OCI-LY7 (cell line): ENCODE measurements at places on chromosomes 12 and 14. TPM values are rescaled to one million over a fixed set of nuclear protein-coding genes. Genes with fewer than 3 reads are reported as not detected.

ESPL1 gene
- 121 and 137 TPM in 2 replicates for total RNA-seq

TSPAN9 gene
- total RNA-seq, result 0.74 and 1.3 TPM in 2 replicates

BRAP gene
- 19.7 and 22.7 TPM in 2 replicates for total RNA-seq

PRH2 gene
- total RNA-seq, result not detected in 2 replicates

CCDC88C gene
- 253 and 262 TPM in 2 replicates for total RNA-seq

CLEC4D gene
- not detected in 2 replicates for total RNA-seq

USP44 gene
- total RNA-seq, result 3.4 and 4.2 TPM in 2 replicates

GIT2 gene
- 123 and 124 TPM in 2 replicates for total RNA-seq

MYO1A gene
- total RNA-seq, result 0.19 and 0.79 TPM in 2 replicates

GCN1 gene
- total RNA-seq, result 290 and 343 TPM in 2 replicates

HOMEZ gene
- 16.5 and 17.2 TPM in 2 replicates for total RNA-seq

PHLDA1 gene
- 2.1 and 2.3 TPM in 2 replicates for total RNA-seq

HOXC12 gene
- total RNA-seq, result not detected in 2 replicates

INHBC gene
- total RNA-seq, result 0.36 and 0.72 TPM in 2 replicates

PTPN6 gene
- 110 and 116 TPM in 2 replicates for total RNA-seq

MIP gene
- 0.57 TPM in 1 of 2 replicates, not detected in the other for total RNA-seq

CIDEB gene
- total RNA-seq, result 1.6 and 3.2 TPM in 2 replicates

ANO4 gene
- not detected in 2 replicates for total RNA-seq

RTN1 gene
- total RNA-seq, result not detected in 2 replicates

PTPRR gene
- not detected in 2 replicates for total RNA-seq

CCDC196 gene
- total RNA-seq, result not detected in 2 replicates

VTI1B gene
- total RNA-seq, result 80.2 and 93.3 TPM in 2 replicates

LTBR gene
- total RNA-seq, result not detected in 2 replicates

HOXC11 gene
- total RNA-seq, result 2.7 and 3.8 TPM in 2 replicates

ZNF219 gene
- 13.2 and 15.5 TPM in 2 replicates for total RNA-seq

TAS2R9 gene
- not detected in 2 replicates for total RNA-seq

BCAT1 gene
- 194 and 207 TPM in 2 replicates for total RNA-seq

TEX52 gene
- 0.29 TPM in 1 of 2 replicates, not detected in the other for total RNA-seq

RNASE4 gene
- total RNA-seq, result not detected in 2 replicates

RPS29 gene
- total RNA-seq, result 2,010 and 2,518 TPM in 2 replicates

TSHR gene
- total RNA-seq, result 3.8 and 4.9 TPM in 2 replicates

KCNA1 gene
- not detected in 2 replicates for total RNA-seq

NTN4 gene
- total RNA-seq, result not detected in 2 replicates

CCDC197 gene
- not detected in 2 replicates for total RNA-seq

CD69 gene
- total RNA-seq, result 9.7 and 10.3 TPM in 2 replicates

CRIP1 gene
- total RNA-seq, result 1.5 TPM in 1 of 2 replicates, not detected in the other

GLT1D1 gene
- total RNA-seq, result 0.32 and 0.41 TPM in 2 replicates

AICDA gene
- 38.5 and 55.9 TPM in 2 replicates for total RNA-seq

NANOG gene
- not detected in 2 replicates for total RNA-seq

ASCL1 gene
- total RNA-seq, result not detected in 2 replicates

FOXN4 gene
- total RNA-seq, result 4.5 and 5.1 TPM in 2 replicates

KRT75 gene
- not detected in 2 replicates for total RNA-seq

TSPAN8 gene
- not detected in 2 replicates for total RNA-seq

FGF23 gene
- total RNA-seq, result not detected in 2 replicates

SIX6 gene
- total RNA-seq, result not detected in 2 replicates

FLVCR2 gene
- total RNA-seq, result not detected in 2 replicates

CYP46A1 gene
- total RNA-seq, result 10.8 and 11.0 TPM in 2 replicates

GDF3 gene
- total RNA-seq, result not detected in 2 replicates

ADGRD1 gene
- 1.4 and 1.7 TPM in 2 replicates for total RNA-seq

APOF gene
- total RNA-seq, result 0.20 and 0.38 TPM in 2 replicates

CAPS2 gene
- total RNA-seq, result not detected in 2 replicates

PLXNC1 gene
- 8.0 and 9.1 TPM in 2 replicates for total RNA-seq

STON2 gene
- total RNA-seq, result not detected in 2 replicates

LMNTD1 gene
- total RNA-seq, result not detected in 2 replicates

IAPP gene
- total RNA-seq, result not detected in 2 replicates

KRT2 gene
- not detected in 2 replicates for total RNA-seq

PLEKHG7 gene
- 0.29 TPM in 1 of 2 replicates, not detected in the other for total RNA-seq

LPAR5 gene
- total RNA-seq, result 25.3 and 25.6 TPM in 2 replicates

YY1 gene
- total RNA-seq, result 137 and 140 TPM in 2 replicates
